ENCODE measurements at places on chromosomes 1 and 21. TPM values are rescaled to one million over a fixed set of nuclear protein-coding genes. Genes with fewer than 3 reads are reported as not detected.

C4BPB gene
- total RNA-seq, result not detected

RHCE gene
- total RNA-seq, result 0.17 TPM

- no peak for DNase-seq
Measured at GRCh38 chr21:19461481-19462205, 1058.1 kb upstream of the TMPRSS15 start.

DNA sequence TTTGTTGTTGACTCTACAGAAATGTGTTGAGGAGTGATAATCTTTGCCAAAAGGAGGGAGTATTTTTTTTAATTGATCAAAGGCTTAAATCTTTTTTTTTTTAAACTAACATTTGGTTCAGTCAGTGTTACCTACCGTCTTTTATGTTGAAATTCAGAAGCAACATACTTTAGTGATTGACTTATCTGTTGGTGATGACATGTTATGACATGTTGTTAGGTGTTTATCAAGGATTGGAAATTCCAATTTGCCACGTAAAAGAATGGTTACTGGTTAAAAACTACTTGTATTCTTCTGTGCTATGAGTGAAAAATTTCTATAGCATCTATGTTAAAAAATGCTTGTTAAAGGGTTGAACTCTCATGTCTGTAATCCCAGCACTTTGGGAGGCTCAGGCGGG, 61.2 kb downstream of the DNM3 start:
- no peak for DNase-seq

FBXO2 gene
- total RNA-seq, result 44.4 TPM

- no peak for DNase-seq
Measured at GRCh38 chr1:202264726-202265125, 71.1 kb downstream of the LGR6 start.

GRCh38 chr1:88221411-88221810, 462.7 kb upstream of the PKN2 start:
- no peak for DNase-seq

GRCh38 chr1:41883507-41883906, 35.2 kb downstream of the HIVEP3 start:
- DNase-seq, result no peak

- DNase-seq, result no peak
Measured at GRCh38 chr1:235855811-235856429, 10.8 kb downstream of the LYST start.

MPZ gene
- total RNA-seq, result 1.9 TPM

DMRTA2 gene
- total RNA-seq, result 0.07 TPM

GRCh38 chr1:226217273-226217672, 6.2 kb upstream of the MIXL1 start:
- no peak for DNase-seq

MTF2 gene
- total RNA-seq, result 82.1 TPM

- DNase-seq, result no peak
Measured at GRCh38 chr1:241776911-241777310, 71.1 kb upstream of the EXO1 start.

DNA sequence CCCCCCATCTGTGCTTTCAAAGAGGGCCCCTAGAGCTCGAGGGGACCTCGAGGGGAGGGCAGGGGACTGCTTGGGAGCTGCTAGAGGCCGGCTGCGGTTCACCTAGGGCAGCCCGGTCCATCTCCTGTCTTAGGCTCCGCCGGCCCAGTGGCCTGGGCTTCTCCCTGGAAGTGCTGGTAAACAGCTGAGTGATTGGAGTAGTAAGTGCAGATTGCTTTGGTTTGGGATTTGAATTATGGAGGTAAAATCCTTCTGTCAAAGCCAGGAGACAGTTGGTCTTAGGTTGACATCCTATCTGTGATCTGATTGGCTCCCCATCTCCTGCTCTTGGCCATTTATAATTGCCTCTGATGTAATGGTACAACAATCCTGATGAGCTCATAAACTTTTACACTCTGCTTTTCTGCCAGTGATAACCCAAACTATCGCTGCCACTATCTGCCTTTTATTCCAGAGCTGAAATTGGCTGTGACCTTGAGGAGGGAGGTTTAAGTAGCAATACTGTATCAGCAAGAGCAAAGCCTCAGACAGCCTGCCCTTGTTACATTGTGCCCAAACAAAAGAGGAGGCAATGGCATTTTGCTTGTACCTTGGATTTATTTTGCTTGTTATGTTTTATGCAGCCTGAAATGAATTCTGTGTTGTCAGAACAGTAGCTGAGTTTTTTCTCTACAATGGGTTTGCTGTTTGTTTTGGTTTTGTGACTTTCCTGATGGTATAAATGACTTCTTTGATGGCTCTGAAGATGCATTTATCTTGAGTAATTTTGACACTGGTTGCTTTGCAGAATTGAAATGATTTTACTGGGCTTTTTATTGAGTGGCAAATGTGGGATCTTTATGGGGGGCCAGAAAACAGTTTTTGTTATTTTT, 2.4 kb downstream of the ARID1A start:
- peak; percentile 62 for DNase-seq

EPHA10 gene
- 2.4 TPM for total RNA-seq

PLA2G5 gene
- 0.16 TPM for total RNA-seq

DNA sequence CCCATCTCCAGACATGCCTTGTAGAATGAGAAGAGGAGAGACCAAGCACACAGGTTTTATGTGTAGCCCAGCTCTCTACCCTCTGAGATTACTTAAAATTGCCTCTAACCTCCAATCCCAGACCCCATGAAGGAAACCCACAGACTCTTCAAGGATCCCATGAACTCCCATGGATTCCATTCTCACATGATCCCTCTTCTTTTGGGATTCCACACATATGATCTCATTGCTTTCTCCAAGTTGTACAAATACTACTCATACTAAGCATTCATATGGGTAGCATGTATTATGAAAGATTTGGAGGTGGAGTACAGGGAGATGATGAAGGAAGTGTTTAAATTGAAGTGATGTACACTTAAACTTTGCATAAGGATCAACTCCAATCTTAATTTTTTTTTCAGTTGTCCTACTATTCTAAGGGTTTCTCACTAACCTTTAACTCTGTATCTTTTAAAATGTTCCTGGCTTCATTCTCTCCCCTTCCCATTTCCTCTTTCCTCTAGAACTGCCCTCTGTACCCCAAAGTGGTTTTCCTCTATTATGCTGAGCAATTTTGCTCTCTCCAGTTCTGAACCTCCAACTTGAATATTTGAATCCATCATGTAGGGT, 41.6 kb downstream of the MFSD2A start:
- DNase-seq, result no peak

- no peak for DNase-seq
Measured at GRCh38 chr1:36396359-36396758, 1.3 kb downstream of the LSM10 start.

DNA sequence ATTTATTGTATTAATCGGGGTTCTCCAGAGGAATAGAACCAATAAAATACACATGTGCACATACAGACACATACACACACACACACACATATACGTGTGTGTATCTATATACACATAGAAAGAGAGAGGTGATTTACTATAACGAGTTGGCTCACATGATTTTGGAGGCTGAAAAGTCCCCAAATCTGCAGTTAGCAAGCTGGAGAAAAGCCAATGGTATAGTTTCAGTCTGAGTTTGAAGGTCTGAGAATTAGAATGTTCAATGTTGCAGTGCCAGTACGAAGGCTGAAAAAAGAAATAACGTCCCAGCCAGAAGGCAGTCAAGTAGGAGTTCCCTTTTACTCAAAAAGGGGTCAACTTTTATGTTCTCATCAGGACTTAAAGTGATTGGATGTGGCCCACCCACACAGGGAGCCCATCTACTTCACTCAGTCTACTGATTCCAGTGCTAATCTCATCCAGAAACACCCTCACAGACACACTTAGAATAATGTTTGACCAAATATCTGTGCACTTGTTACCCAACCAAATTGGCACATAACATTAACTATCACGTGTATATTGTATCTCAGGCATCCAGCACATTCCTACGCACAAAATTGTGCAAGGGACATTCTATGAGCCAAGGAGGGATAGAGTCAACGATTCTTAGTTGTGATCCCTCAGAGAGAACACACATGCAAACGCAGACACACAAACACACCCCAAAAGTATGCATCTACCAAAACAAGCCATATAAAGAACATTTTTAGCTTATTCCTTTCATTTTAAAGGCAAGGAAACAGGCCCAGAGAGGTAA, 195.5 kb upstream of the DUSP10 start:
- DNase-seq, result no peak

IFI44 gene
- total RNA-seq, result not detected

PRR9 gene
- not detected for total RNA-seq

TRMT1L gene
- 30.0 TPM for total RNA-seq

DNA sequence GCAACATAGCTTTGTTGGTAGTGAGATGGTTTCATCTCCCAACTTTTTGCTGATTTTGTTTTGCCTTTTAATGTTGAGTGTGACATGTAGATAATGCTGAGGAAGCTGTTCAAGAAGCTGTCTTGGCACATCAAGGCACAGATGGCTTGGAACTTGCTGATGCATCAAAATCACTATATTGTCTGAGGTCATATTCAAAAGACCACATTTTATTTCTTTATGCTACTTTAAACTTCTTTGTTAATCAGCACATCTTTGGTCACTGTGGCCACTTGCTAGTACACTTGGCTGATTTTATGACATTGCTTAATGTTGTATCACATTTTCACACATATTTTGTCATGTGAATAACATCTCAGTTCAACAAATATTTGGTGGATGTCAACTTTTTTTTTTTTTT, 87.1 kb upstream of the BCL10 start:
- no peak for DNase-seq

- DNase-seq, result no peak
Measured at GRCh38 chr1:25538191-25538767, 5.1 kb upstream of the LDLRAP1 start.

GRCh38 chr1:40017951-40018575, 22.5 kb upstream of the CAP1 start:
- DNase-seq, result peak; percentile 57

TNFSF4 gene
- total RNA-seq, result 1.2 TPM

DNA sequence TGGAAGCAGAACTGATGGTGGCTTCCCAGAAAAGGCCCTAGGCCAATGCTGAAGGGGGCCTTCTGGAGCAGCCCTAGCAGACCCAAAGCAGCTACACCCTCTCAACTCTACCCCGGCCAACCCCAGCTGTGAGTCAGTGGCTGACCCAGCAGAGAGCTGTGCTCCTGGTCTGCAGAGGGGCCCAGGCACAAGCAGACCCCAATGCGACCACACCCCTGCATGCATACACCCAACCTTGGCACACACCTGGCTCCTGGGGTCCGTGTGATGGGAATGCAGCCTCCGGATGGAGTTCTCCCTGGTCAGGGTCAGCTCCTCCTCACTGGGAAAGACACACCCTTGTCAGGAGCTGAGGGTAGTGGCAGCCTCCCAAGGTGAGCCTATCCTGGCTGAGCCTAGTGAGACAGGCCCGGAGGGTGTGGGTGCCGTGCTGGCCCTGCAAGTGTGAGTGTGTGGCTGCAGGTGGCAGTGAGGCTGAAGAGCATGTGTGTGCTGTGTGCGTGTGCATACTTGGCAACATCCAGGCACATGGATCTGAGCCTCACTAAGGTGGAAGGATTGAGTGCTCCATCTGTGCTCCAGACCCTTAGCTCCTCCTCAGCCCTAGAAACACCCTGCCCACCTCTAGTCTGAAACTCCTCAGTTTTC, 3.9 kb upstream of the ARHGAP30 start:
- no peak for DNase-seq

DNA sequence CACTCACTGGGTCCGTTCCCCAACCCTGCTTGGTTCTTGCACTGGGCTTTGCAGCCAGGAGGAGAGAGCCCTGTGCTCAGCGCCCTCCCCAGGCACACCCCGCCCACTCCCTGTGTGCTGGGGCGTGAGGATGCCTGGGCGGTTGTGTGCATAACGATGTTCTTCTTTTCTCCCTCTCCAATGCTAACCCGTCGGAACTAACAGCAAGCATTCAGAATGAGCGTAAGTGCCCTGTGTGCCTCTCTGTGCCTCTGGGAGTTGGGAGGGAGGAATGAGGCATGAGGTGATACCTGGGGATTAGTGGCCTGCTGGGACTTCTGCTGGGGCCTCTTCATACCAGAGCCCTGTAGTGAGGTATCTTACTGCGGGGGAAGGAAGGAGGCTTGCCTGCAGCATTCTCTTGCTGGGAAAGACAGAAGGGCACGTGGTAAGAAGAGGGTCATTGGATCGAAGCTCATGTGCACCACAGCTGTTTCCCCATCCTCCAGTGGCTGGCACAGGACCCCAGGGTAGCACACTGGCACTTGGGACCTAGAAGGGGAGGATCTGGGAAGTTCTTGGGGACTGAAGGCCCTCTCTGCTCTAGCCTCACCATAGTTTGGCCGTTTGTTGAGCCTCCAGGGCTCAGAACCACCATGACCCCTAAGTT, 79.8 kb downstream of the NFASC start:
- DNase-seq, result no peak

- no peak for DNase-seq
Measured at GRCh38 chr1:223227486-223228196, 84.6 kb upstream of the TLR5 start.
